HT1080 (cell line): ENCODE measurements at places on chromosomes 16 and 17. TPM values are rescaled to one million over a fixed set of nuclear protein-coding genes. Genes with fewer than 3 reads are reported as not detected.

- DNase-seq = no peak
Measured at GRCh38 chr16:12460064-12460392, 343.7 kb downstream of the CPPED1 start.

DNA sequence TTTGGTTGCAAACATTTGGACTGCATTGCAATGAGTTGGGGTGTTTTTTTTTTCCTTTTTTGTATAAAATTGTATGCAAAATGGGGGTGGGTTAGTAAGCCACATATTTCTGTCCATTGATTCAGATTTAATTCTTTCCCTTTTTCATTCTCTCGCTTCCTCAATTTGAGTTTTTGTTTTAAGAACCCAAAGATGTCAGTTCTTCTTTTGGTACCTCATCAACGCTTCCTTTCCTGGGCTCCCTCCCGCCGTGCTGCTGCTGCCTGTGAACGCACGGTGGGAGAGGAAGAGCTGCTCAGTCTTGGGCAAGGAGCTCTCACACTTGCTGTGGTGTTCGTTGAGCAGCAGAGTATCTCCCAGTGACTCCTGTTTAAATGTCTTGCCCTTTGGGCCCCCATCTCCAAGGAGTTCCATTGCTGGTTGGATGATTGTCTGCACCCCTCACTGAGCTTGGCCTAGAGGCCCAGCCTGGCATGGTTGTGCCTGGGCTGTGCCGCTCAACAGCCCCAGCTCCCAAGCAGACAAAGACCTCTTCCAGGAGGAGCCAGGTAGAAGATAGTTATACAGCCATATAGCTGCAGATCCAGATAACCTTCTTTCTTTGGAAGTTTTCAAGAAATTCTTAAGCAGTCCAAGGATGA lies 13.6 kb downstream of the UBFD1 start:
- DNase-seq = no peak

GRCh38 chr17:62727916-62728672 lies 80.0 kb downstream of the MARCHF10 start:
- DNase-seq = no peak

DNA sequence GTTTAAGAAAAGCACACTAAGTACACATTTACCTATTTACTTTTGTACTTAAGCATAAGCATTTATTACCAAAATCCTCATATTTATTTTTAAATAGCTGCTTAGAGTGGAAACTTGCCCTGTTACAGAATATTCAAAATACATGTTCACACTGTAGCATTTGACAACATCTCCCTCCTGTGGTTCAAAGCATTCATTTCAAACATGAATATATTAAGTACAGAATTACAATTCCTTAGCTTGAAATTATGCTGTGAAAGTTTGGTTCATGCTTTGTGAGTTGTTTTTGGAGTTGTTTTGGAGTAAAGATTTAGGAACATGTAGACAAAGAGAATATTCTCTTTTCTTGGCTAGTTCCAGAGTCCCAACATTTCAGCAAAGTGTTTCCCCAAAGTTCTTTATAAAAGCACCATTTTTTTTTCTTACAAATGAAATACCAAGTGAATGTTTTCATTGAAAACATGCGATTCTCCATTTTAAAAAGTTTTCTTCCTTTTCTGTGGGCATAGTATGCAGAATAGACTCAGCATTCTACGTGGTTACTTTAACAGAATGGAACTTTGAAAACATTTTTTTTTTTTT lies 33.2 kb downstream of the TUBD1 start:
- peak; percentile 21 for DNase-seq

- DNase-seq = no peak
Measured at GRCh38 chr16:10892782-10893318, 15.8 kb downstream of the CIITA start.

GRCh38 chr16:28062261-28062846 lies 1.2 kb downstream of the GSG1L start:
- no peak for DNase-seq

PRR35 gene
- total RNA-seq = 0.10 TPM in 1 of 2 replicates, not detected in the other

CDH8 gene
- total RNA-seq = not detected in 2 replicates

GRCh38 chr17:43636426-43636825 lies 25.3 kb downstream of the MEOX1 start:
- DNase-seq = no peak

ZG16 gene
- not detected in 2 replicates for total RNA-seq

- DNase-seq = peak; percentile 34
Measured at GRCh38 chr17:83064732-83065659, 14.4 kb upstream of the METRNL start.

TIMP2 gene
- total RNA-seq = 78.0 and 119 TPM in 2 replicates

GRCh38 chr17:49610883-49611584 lies 35.4 kb downstream of the NXPH3 start:
- no peak for DNase-seq

TP53TG3F gene
- 0.10 TPM in 1 of 2 replicates, not detected in the other for total RNA-seq

DLX4 gene
- total RNA-seq = 0.10 and 0.31 TPM in 2 replicates

GRCh38 chr17:71284032-71284755 lies 836.6 kb upstream of the SOX9 start:
- no peak for DNase-seq

RPUSD1 gene
- total RNA-seq = 84.1 and 114 TPM in 2 replicates

CCL16 gene
- total RNA-seq = not detected in 2 replicates

DNA sequence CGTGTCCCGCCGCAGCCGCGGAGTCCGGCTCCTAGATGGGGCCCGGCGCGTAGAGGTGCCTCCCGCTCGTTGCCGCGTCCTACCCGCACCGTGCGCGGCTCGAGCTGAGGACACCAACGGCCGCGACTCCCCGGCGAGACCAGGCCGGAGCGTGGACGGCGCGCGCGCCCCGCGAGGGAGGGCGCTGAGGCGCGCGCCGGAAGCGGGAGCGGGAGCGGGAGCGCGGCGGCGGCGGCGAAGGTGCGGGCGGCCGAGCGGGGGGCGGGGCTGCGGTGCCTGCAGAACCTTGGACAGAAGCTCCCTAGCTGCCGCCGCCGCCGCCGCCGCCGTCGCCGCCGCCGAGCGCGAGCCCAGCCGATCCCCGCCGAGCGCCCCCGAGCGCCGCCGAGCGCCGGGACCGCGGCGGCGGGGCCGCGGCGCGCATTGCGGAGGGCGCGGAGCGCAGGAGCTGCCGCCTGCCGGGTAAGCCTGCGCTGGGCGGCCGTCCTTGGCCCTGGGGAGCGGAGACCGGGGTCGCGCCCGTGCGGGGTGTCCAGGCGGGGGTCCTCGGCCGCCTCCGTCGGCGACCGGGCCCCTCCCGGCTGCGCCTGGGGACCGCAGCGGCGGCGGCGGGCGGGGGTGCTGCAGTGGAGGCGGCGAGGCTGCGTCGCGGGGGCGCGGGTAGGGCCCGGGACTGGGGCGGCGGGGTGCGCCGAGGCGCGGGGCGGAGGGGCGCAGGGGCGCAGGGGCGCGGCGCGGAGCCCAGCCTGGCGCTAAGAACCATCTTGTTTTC lies at the start of gene CDK5R1:
Gene CDK5R1 (plus strand): TSS at position 293 of the 772 bp plus-strand sequence. CDS start 628 bp downstream, outside the sequence.
- peak; percentile 28 for DNase-seq

DNA sequence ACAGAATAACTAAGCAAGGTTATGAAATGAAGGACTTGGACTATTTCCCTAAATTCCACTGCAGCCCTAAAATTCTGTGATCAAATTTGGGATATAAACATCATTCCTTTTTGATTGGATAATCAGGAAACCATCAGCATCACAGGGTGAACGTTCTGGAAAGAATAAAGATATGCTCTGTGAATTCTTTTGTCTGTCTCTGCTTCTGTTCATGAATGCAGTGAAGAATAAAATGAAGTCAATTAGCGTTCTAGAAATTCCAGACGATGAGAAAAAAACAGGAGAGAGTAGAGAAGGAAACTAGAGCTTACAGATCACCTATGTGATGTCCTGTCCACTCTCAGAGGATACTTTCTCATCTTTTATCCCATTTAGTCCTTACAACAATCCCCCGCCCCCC lies 295.1 kb upstream of the SOX9 start:
- DNase-seq = no peak

- DNase-seq = no peak
Measured at GRCh38 chr16:50393858-50394802, 25.3 kb upstream of the BRD7 start.

- no peak for DNase-seq
Measured at GRCh38 chr17:36214918-36215317, 4.1 kb downstream of the CCL4L2 start.

DNA sequence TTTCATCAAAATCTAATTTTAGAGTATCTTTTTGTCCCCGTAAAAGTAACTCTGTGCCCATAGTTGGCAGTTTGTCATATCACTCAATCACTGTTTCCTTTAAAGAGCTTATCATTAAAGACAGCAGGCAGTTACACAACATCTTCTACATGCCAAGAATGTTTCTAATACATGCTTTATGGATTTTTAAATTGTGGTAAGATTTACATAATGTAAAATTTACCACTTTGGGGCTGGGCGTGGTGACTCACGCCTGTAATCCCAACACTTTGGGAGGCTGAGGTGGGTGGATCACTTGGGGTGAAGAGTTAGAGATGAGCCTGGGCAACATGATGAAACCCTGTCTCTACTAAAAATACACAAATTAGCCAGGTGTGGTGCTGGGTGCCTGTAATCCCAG lies 687.2 kb downstream of the WWOX start:
- no peak for DNase-seq

GRCh38 chr16:30744183-30744582 lies 4.0 kb upstream of the PHKG2 start:
- no peak for DNase-seq

GRCh38 chr17:62052765-62053338 lies 12.2 kb downstream of the MED13 start:
- DNase-seq = no peak
